Suprapubic skin (tissue), 4 donors: ENCODE measurements at places on chromosomes 1 and 21. TPM values are rescaled to one million over a fixed set of nuclear protein-coding genes. Genes with fewer than 3 reads are reported as not detected.

ALX3 gene
- not detected for total RNA-seq

SPRR2B gene
- total RNA-seq = not detected

DNA sequence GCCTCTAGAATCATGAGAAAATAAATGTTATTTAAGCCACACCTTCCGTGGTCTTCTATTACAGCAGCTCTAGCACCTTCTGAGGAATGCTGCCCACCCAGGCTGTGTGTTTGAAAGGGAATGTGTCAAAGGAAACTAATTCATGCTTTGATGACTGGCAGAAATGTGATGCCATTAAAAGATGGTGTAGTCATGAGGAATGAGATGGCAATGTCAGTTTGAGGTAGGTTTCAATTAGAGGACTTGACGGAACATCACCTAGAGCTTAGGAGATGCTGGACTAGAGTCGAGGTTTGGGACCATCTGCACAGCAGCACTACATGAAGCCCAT, 10.6 kb downstream of the PDZK1 start:
- no peak for DNase-seq

GRCh38 chr1:184951788-184952187, 22.5 kb downstream of the NIBAN1 start:
- no peak for DNase-seq

DNA sequence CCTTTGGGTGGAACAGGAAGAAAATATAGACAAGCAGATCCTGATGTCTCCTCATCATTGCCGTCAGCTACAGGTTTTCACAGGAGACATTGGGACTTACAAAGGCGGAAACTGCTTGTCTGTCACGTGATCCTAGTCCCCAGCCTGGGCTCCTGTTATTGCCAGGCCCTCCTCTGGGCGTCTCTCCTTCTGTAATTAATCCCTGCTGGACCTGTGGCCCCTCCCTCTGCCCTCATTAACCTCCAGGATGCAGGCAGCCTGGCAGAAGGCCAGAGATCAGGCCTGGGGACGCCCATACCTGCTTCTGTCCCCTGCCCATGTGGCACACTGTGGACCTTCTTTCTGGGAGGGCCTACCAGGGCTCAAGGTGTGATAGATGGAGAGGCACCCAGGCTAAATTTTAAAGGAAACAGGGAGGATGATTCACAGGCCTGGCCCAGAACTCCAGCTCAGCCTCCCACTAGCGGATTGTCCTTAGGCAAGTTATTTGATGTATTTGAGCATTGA, 2.4 kb downstream of the S100A5 start:
- DNase-seq = no peak

DNA sequence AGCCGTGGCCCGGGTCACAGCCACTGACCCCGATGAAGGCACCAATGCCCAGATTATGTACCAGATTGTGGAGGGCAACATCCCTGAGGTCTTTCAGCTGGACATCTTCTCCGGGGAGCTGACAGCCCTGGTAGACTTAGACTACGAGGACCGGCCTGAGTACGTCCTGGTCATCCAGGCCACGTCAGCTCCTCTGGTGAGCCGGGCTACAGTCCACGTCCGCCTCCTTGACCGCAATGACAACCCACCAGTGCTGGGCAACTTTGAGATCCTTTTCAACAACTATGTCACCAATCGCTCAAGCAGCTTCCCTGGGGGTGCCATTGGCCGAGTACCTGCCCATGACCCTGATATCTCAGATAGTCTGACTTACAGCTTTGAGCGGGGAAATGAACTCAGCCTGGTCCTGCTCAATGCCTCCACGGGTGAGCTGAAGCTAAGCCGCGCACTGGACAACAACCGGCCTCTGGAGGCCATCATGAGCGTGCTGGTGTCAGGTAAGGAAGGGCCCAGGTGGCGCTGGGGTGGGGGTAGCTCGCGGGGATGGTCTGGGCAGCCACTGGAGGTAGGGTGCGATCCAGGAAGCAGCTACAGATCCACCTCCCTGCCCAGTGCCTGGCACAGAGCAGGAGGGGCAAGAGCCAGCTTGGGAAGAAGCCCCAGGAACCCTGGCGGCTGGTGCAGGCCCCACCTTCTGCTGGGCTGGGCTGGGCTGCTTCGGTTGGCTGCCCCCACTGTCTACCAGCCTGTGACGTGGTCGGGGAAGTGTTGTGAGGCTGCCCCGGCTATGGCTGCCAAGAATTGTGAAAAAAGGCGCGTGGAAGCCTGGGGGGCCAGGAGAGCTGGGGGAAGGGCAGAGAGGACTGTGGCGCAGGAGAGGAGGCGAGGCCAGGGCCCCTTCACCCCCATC, 3.8 kb downstream of the CELSR2 start:
- DNase-seq = no peak

- DNase-seq = no peak
Observed at GRCh38 chr1:152747831-152748230, 10.0 kb upstream of the KPRP start.

GRCh38 chr1:39407896-39408640, 83.4 kb upstream of the BMP8A start:
- DNase-seq = no peak

- no peak for DNase-seq
Observed at GRCh38 chr1:121418369-121419049, 233.7 kb downstream of the SRGAP2C start.

DNA sequence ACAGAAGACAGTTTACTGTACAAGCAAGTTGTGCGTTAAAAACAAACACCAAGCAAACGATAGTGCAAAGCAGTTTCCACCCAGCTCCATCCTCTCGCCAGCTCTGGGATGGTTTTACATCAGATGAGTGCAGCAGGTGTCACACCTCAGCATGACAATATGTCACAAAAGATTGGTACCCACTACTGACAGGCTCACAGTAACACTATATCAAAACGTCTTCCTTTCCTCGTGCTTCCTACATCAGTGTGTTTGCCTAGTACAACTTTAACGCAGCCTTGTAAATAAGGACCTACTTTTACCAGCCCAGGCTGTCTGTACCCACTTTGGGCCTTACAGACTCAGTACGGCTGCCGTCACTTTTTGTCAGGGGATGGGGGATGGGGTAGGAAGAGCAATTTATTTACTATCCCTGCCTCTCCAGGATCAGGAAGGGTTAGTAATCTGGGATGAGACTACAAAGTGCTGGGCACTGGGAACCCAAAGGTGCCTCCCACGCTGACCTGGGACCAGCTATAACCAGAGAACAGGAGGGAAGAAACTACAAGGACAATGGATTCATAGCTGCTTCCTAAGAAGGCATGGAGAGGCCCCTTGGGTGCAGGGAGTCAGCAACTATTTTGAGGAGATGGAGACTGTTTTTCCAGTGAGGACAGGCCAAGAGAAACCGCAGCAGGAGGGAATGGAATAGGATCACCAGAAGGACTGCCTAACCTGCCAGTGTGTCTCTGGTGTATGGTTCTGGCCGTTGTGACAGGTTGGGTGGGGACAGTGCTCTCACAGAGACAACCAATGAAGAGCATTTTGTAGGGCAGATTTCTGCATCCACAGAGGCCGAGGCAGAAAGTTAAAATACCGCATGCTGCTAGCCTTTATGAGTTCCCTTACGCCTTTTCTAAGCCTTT, 30.2 kb downstream of the RUNX3 start:
- peak; percentile 31 for DNase-seq
